ENCODE measurements at places on chromosomes 6 and 20.

DNA sequence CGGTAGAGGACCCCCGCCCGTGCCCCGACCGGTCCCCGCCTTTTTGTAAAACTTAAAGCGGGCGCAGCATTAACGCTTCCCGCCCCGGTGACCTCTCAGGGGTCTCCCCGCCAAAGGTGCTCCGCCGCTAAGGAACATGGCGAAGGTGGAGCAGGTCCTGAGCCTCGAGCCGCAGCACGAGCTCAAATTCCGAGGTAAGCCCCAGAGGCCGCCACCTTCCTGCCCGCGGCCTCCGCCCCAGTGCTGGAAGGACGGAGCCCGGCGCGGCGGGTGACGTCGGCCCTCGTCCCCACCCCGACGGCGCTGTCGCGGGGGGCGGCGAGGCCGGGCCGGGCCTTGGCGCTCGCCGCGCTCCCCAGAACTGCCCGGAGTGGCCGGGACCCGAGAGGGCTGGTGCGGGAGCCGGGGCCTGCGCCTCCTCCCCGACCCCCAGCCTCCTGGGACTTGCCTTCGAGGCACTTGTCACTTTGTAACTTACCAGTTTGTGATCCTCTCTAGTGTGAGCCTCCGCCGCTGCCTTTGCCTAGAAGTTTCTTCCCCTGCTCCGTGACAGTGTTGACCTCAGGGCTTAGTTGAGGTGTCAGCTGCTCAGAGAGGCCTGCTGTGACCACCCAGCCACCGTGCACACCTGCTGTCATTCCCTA is 417 bp downstream of the VAPB start:
- DNase-seq = peak; percentile 49

DNA sequence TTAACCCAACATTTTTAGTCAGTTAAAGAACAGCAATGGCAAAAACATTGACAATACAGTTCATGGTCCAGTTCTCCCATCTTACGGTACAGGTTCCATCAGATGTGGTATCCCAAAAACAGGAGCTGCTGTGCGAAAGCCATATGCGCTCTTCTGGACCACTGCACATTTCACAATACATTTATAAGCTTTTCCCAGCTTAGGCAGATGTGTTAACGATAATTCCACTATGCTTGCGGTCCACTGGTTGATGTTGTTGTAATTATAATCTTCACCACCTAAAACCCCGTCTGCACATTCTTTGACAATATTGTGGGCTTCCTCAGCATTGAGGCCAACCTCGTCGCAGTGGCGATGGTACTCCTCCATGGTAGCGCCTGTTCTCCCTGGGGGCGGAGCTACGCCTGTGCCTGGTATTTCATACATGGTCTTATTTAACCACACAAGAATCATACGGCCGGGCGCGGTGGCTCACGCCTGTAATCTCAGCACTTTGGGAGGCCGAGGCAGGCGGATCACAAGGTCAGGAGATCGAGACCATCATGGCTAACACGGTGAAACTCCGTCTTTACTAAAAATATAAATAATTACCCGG is 52.0 kb downstream of the BFSP1 start:
- no peak for DNase-seq

- no peak for DNase-seq
Measured at GRCh38 chr6:154298297-154298696, 58.3 kb downstream of the IPCEF1 start.

GRCh38 chr6:105109955-105110895 is 69.6 kb downstream of the POPDC3 start:
- no peak for DNase-seq

DNA sequence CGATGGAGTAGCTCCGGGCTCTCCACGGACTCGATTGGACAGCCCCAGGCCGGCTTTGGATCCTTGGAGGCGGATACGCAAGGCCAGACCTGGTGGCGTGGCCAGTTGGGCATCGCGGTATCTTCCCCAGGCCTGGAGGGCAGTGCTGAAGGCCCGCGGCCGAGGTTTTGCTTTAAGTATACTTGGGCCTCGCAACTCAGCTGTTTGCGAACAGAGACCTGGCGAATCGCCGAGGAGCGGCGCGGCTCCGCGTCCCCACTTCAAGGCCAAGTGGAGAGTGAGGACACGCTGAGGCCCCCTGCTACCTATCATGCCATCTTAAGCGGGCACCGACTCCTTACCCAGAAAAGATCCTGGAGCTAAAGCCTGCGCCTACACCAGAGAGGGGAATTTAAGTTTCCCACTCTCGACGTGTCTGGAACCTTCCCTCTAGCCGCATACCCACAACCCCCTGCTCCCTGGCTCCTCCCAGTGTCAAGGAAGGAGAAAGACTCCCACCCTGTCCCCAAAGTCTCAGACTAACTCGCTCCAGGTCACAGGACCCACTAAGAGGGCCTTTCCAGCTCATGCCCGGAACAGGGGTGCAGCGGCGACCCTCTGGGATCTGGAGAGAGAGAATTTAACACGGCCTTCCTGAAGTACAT is 4.1 kb downstream of the LINC00237 start:
- DNase-seq = no peak

- peak; percentile 59 for DNase-seq
Measured at GRCh38 chr6:32854376-32855178, 585 bp downstream of the PSMB9 start.

- peak; percentile 87 for DNase-seq
Measured at GRCh38 chr6:35318196-35319171, 20.9 kb downstream of the DEF6 start.

DNA sequence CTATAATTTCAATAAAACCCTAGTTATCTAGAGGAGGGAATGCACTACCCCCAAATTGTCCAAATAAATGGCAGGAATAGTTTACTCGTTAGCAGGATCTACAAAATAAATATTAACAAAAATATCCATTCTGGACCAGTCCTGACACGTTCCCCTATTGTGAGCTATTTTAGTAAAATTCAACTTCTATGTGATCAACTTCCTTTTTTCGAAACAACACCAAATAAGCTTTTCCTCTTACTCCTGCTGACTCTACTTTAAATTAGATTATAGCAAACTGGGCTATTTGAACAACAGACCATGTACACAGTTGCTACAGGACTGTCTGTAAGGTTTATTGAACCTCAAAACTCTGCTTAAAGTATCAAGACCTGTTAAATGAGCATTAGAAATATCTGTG is 154.3 kb downstream of the IPCEF1 start:
- DNase-seq = no peak

DNA sequence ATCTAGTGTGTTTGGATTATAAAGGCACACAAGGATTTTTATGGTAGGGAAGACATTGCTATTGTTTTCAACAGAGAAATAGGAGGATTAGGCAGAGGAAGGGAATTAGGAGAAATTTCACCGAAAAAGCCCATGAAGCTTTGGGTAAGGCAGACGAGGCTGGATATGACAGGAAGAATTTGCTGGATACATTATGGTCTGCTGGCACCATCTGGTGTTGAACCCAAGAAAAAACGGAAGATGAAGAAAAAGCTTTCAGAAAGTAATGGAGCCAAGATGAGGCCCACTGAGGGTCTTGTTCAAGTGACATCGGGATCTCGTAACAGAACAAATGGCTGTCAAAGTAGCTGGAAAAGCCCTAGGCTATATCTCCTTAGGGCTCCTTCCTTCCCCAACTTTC is 56.5 kb downstream of the OR2J2 start:
- no peak for DNase-seq

- peak; percentile 6 for DNase-seq
Measured at GRCh38 chr6:136341967-136342366, 52.3 kb upstream of the BCLAF1 start.
